ENCODE measurements at places on chromosomes 5 and 9.

GRCh38 chr5:14184725-14185124 lies 41.6 kb downstream of the TRIO start:
- no peak for DNase-seq

GRCh38 chr5:67728326-67728890 lies 487.1 kb upstream of the PIK3R1 start:
- DNase-seq, result no peak

DNA sequence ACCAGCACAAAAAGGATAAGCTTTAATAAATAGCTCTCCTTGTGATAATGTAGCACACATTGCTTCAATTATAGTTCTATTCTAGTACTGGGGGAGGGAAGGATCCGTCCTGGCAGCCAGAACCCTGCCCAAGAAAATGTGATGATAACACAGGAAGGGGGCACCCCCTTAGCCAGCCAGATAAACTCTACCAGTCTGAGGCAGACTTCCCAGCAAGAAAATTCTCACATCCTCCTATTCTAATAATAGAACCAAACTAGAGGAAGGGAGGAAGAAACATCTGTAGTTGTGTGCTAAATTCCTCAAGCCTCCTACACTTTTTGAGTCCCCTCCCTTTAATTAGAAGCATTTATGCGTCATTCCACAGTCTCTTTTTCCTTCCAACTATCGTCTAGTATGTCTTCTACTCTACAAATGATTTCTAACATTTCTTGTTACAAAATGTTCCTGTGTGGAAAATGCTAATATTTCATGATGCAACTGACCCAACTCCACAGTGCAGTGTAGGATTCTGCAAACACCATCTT lies 261.0 kb downstream of the SEMA5A start:
- DNase-seq, result no peak

GRCh38 chr5:139726248-139726647 lies 69.4 kb upstream of the PSD2 start:
- no peak for DNase-seq

DNA sequence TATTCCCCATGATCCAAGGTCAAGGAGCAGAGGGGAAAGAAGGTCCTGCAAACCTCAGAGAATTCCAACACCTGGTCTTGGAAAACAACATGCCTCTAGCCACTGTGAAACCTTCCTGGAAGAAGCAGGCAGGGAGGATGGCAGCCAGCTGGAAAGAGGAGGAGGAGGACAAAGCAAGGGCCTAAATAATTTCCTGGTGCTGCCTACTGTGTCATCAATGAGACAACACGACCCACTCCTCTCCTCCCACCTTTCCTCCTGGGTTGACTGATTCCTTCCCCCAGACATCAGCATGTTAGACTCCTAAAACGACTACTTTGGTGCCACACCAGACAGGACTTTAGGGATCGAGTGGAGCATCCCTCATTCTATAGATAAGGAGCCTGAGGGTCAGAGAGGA lies 78.8 kb downstream of the KLHL3 start:
- no peak for DNase-seq

DNA sequence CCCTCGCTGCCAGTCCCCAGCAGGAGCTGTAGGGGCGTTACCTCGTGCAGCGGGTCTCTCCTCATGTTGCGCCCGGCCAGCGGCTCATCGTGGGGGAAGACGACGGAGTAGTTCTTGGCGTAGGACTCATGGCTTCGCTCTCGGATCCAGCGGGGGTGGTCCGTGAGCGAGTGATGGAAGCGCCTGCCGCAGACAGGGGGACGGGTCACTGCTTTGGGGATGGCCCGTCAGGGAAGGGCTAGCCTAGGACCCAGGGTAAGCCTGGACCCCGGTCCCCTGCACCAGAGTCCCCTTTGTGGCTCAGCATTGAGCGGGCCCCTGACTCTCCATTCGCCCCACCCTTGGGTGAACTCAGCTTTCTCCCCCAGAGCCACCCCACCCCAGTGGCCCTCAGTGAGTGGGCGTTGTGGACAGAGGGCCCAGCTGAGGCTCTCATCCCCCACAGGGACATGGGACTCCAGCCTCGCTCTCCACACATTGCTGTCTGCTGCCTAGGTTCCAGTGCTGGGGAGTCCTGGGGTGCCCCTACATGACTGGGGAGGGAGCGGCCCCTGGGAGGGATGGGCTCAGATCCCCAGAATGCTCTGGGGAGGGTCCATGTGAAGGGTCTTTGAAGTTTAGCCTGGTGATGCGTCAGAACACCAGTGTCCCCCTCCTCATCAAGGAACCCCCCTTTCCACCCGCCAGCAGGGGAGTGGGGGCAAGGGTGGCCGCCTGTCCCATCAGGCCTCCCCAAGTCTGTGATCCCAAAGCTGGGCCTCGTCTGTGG lies 29.7 kb downstream of the SARDH start:
- DNase-seq, result no peak

GRCh38 chr5:5374009-5374715 lies 48.3 kb upstream of the ICE1 start:
- no peak for DNase-seq

DNA sequence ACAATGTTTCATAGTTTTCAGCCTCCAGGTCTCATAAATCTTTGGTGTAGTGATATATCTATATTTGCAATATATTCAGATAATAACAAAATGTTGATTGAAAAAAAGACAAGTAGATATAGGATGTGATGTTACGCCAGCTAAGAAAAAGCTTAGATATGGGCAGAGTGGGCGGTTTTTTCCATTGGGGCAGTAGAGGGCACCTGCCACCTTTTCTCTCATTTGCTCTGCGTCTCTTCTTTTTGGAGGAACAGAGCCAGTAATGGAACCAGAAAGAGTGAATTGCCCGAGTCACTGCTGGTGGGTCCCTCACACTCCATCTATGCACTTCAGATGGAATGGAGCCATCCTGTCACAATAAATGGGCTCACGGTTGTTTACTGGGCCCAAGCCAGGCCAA lies 62.1 kb upstream of the FANCC start:
- DNase-seq, result no peak

- DNase-seq, result no peak
Observed at GRCh38 chr9:122192261-122192875, 32.7 kb downstream of the MORN5 start.

DNA sequence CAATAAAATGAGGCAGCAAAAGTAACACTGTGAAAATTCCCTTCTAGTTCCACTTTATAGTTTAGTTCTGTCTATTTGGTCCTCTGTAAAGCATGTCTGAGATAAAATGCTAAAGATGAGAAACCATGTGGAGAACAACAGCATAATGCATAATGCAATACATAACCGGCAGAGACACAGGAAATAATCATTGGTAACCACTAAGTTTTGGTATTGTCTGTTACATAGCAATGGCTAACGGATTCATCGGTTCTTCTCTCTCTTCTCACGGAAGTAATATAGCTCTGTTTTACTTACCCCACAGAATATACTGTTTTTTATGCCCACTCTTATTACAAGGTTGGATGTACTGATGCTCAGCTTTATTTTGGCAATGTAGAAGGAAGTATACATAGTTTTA lies 158.9 kb downstream of the FAM174A start:
- DNase-seq, result no peak

- no peak for DNase-seq
Observed at GRCh38 chr5:140637371-140638100, 1.7 kb upstream of the TMCO6 start.

DNA sequence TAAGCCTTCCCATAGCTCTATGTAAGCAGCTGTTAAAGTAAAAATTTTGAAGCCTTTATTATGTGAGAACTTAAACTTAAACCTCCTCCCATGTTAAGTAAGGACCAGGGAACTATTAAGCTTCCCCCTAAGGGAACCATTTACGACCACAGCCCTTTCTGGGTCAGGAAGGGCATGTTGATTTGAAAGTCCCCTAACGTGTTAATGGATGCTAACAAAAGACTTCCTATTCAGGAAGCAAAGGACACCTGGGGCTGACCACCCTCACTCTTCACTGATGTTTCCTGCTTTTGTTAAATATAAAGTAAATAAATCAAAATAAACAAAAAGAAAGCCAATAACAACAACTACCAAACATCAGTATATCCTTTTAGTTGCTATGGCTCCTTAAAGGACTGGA lies 170.6 kb upstream of the RFX3 start:
- no peak for DNase-seq

GRCh38 chr5:115816226-115817081 lies at the start of gene CDO1:
TSS of gene CDO1 (minus strand) at chr5:115816659. CDS start at chr5:115816397, 262 bp downstream.
- DNase-seq, result no peak

DNA sequence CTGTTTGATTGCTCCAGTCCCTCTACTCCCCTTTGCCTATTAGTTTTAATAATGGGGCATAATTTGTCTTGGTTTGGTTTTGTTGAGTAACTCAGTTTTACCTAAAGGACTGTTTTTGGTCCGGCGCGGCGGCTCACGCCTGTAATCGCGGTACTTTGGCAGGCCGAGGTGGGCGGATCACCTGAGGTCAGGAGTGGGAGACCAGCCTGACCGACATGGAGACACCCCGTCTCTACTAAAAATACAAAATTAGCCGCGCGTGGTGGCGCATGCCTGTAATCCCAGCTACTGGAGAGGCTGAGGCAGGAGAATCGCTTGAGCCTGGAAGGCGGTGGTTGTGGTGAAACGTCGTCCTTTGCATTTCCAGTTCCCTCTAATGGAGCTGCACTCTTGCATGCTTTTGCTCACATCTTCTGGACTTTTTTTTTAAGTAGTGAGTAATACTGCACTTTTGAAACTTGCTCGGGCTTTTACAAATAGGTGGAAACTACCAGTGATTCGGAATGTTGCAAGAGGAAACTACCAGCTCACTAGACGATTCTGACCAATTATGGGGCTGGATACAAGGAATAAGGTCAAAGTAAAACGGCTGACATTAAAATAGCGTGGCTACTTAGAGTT lies 721 bp upstream of the MAML1 start:
- DNase-seq, result no peak

DNA sequence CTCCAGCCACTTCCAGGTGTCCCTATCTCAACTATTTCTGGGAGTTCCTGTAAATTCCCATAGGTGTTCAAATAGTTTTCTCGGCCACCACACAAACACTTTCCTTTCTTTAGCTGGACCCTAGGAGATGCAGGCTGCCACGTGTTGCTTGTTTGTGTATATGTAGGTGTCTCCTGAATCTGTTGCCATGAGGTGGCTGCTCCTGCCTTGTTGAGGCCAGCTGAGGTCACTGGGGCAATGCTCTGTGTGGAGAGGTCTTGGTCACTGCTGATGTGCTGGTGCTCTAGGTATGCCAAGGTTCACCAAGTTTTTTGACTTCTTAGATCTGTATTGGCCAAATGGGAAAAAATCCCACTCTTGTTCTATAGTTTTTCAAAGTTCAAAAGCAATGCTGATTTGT lies 132.5 kb upstream of the CHD1 start:
- DNase-seq, result no peak

DNA sequence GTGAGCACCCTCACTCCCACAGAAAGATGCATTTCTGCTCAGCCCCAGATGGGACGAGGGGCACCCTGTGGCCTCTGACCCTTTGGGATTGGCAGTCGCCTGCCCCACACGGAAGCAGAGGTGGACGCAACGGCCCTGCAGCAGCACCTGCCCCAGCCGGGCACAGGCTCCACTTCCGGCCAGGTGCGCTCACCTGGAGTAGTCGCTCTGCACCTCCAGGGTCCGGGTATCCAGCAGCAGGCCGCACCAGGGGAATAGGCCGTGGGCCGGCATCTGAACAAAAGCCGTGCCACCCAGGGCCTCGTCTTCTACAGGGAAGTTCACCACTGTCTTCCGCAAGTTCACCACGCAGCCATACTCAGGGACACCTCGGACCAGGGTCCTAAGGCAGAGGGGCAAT lies 30.7 kb downstream of the TERT start:
- no peak for DNase-seq

- no peak for DNase-seq
Observed at GRCh38 chr5:40010436-40010835, 585.7 kb upstream of the DAB2 start.

DNA sequence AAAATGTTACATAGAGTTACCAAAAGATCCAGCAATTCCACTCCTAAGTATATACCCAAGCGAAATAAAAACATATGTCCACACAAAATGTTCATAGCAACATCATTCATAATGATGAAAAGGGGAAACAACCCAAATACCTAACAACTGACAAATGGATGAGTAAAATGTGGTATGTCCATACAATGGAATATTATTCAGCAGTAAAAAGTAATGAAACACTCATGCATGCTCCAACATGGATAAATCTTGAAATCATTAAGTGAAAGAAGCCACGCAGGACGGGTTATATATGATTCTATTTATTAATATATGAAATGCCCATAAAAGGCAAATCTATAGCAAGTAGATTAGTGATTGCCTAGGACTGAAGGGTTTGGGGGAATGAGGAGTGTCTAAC lies 6.0 kb downstream of the DENND1A start:
- no peak for DNase-seq

DNA sequence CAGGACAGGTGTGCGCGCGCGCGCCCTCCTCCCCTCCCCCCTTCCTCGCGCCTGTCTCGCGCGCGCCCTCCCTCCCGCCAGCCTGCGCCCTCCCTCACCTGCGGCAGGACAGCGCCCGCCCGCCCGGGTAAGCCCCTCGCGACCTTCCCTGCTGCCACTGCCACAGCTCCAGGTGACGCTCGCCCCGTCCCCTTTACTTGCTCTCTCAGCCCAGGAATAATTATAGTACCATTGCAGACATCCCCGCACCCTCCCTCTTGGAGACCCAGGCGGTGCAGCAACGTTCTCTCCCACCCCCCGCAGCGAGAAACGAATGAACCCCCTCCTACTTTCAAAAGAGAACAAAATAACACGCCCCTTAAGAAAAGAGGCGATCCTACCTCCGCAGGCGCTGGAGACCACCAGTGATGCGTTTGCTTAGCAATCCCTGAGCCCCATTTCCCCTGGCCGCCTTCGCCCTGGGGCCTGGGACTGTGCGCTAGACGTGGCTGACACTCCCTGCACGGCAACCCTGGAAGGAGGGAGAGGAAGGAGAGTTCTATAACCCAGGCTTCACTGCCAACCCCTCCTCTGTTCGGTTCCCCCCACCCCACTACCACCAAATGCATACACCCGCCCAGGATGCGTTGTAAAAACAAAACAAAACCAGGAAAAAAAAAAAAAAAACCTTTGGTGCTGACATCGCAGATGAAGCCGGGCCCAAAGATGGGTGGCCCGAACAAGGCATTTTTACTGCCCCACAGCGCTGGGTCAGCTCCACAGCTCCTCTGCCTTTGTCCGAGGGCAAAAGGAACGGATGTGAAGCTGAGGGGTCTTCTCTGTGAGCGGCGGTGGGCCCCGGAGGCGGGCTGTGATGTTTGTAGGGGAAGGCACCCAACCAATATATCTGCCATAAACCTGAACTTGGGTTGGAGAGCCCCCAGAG lies 5.6 kb upstream of the PURA start:
- DNase-seq, result no peak

- DNase-seq, result no peak
Observed at GRCh38 chr5:135690466-135690865, 111.7 kb upstream of the CXCL14 start.

DNA sequence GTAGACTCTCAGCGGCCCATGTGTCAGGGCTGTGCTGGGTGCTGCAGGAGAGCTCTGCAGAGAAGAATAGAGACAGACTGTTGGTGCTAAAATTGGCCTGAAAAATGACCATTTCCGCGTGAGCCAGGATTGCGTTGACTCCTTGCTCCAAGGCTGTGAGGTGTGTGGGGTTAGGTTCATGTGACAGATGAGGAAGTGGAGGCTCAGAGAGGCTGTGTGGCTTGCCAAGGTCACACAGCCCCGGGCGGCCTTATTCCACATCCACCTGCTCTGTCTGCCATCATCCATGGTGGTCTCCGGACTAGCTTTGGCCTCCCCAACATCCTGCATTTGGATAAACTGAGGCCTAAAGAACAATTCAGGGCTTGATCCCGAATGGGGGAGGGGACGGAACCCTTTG lies 15.2 kb downstream of the NEK6 start:
- DNase-seq, result no peak

GRCh38 chr5:73170522-73170921 lies 2.5 kb upstream of the TMEM174 start:
- DNase-seq, result no peak

GRCh38 chr5:122129306-122129705 lies at the start of gene ZNF474:
TSS of gene ZNF474 (plus strand) at chr5:122129546. CDS start at chr5:122151991, 22,445 bp downstream.
- DNase-seq, result no peak
